ENCODE measurements at places on chromosomes 6 and 20. TPM values are rescaled to one million over a fixed set of nuclear protein-coding genes. Genes with fewer than 3 reads are reported as not detected.

OR12D3 gene
- total RNA-seq = not detected

DCDC2 gene
- not detected for total RNA-seq

AGER gene
- 3.0 TPM for total RNA-seq

ARFRP1 gene
- 46.5 TPM for total RNA-seq

FOXA2 gene
- total RNA-seq = not detected

DNA sequence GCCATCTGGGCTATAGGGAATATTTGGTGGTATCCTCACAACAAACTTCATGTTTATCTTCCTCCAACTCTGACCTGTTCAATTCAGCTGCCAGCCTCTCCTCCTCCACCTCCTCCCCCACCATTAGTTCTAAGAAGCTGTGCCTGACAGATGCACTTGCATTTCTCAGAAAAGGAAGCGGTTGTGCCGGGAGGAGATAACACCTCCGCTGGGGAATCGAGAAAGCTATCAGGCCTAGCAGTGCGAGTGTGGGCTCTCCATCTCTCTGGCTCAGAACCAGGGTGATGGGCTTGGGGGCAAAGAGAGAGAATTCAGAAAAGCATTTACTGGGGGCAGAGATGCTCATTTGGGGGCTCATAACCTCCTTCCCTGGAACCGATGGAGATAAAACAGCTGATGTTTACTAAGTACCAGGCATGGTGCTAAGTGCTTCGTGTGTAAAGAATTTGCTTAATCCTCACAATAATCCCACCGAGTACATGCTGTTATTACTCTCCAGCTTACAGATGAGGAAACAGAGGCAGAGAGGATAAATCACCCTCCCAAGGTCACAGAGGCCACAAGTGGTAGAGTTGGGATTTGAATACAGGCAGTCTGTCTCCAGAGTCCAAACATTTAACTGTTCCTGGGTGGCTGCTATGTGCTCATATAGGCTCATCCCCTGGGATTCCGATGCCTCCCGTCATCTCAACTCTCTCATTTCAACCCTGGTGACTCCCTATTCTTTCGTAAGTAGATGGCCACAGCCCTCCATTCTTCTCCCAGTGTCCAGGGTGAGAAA lies 38.3 kb downstream of the COX4I2 start:
- DNase-seq = no peak

SOX4 gene
- 10.0 TPM for total RNA-seq

DNA sequence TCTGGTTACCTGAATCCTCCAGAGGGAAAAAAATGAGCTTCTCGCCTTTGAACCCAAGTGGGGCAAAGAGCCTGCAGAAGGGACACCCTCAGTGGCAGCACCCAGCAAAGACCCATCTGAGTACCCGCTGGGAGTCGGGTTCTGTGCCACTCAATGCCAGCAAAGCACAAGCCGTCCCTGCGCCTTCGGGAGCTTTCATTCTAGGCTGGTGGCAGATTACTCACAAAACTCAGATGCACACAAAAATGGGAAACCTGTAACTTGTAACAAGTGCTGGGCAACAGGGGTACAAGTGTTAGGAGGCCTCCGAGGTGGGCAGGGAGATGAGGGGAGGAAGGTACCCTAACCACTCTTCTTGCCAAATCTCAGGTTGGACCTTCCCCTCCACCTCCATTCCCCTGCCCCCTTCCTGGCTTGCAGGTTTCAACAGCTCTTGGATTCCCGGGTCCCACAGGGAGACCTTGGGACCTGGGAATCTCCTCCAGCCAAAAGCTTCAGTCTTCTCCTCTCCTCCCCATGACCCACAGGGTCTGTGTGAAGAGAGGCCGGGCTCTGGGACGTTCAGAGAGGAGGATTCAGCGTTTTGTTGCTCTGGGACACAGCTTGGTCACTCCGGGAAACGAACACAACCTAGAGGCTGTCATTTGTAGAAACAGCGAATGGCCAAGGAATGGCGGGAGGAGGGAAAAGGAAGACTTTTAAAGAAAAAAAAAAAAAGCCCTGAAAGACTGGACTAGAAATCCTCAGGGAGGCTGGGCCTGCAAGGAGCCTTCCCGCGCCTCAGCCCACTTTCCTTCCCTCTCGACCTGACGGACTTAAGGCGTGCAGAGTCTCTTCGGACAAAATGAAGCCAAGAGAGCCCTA lies 1.2 kb upstream of the PARD6B start:
- DNase-seq = no peak

DNA sequence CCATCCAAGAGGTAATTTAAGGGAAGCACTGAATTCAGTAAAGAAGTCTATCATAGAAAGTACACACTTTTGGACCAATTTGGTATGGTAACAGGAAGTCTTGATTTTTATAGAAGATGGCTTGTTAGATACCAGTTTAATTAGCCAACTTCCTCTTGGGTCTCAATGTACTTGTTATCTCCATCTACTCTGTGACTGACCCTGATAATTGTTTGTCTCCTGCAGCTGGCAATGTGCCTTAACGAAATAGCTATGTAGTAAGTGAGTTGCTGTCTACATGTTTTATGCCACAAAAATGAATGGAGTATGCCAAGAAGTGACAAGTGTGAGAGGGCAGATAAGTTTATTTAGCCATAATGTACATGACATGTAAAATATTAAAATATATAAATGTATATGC lies 410.5 kb upstream of the MAN1A1 start:
- no peak for DNase-seq

GRCh38 chr20:34190679-34191090 lies 50.5 kb upstream of the ASIP start:
- DNase-seq = peak; percentile 71

DNA sequence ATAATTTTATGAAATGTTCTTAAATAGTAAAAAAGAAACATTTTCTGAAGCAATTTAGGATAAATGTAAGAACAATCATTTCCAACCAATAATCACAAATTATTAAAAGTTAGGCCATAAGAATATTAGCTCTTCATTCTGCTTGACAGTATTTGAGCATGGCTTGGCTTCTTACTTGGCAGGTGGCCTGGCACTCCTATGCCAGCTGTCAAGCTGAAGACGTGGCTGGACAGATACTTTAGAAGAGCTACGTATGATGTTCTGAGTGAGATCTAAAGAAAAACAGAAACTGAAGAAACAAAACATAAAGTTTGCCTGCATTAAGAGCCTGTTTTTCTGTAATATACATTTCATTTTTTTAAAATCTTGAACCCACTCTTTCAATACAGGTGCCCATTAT lies 438.9 kb downstream of the GRIK2 start:
- peak; percentile 68 for DNase-seq

Data from left ventricle myocardium superior (tissue), 1 donor.